ENCODE measurements at places on chromosomes 2 and 18.

DNA sequence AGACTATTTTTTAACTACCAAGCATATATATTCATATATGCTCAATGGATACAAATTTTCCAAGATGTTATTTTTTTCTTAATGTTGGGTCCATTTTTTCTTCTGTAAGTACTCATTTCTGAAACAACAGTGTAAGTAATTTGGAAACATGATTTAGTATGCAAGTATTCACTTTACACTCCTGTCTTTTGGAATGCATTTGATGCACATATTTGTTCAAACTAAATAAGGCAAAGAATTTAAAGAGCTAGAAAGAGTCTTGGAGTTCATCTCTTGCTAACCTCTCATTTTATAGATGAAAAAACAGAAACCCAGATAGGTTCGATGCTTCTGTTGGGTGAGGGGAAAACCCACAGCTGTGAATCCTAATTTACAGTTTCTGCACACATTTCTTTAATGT is 439.5 kb upstream of the RAB12 start:
- DNase-seq = no peak

- DNase-seq = no peak
Measured at GRCh38 chr2:4937550-4937949, 754.6 kb upstream of the SOX11 start.

DNA sequence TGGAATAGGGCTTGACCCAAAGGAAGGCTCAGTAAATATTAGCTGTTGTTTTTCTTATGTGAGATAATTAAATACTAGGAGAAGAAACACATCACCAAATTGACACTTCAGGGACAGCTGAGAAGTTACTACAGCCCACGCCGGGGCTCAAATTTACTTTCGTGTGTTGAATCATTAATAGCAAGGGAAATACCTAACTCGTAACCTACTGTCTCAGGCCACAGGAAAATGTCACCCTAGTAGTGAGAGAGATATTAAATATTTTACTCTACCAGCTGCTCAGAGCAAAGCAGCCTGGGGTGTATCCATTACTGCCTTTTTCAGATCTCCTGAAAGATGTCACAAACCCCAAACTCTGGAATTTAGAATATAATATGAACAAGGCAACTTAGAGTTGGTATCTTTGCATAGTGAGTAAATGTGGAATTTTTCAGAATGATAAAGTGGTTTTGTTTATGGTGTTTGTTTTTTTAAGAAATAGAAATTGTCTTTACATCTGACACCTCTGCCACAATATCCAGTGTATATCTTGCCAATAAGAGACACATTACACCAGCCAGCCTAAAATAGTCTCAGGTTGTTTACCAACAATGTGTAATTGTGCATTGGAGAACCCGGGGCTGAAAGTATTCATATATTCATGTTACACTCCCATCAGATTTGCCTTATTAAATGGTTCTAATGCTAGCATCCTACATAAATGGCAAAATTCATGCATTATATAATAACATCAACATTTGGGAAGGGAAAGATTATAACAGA is 48.4 kb downstream of the ATP8B1 start:
- peak; percentile 33 for DNase-seq

GRCh38 chr18:75213611-75214331 is 3.2 kb downstream of the TSHZ1 start:
- no peak for DNase-seq

DNA sequence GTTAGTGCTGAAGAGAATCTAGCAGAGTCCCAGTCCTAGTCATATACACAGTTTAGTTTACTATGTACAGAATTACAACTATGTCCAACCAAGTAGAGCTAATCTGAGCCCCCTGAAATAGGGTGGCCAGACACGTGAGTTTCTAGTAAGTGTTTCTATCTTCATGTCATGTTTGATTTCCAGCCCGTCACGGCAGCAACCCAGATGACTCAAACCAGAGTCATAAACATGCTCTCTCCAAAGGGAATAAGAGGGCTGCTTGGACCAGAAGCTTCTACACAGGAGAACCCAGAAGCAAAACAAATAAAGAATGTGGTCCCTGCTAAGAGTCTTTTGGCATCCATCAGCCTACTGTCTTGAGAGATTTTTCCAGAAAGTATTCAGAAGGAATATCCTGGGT is 64.9 kb upstream of the WIPF1 start:
- DNase-seq = no peak

GRCh38 chr18:28999726-29000125 is 822.8 kb upstream of the CDH2 start:
- no peak for DNase-seq

DNA sequence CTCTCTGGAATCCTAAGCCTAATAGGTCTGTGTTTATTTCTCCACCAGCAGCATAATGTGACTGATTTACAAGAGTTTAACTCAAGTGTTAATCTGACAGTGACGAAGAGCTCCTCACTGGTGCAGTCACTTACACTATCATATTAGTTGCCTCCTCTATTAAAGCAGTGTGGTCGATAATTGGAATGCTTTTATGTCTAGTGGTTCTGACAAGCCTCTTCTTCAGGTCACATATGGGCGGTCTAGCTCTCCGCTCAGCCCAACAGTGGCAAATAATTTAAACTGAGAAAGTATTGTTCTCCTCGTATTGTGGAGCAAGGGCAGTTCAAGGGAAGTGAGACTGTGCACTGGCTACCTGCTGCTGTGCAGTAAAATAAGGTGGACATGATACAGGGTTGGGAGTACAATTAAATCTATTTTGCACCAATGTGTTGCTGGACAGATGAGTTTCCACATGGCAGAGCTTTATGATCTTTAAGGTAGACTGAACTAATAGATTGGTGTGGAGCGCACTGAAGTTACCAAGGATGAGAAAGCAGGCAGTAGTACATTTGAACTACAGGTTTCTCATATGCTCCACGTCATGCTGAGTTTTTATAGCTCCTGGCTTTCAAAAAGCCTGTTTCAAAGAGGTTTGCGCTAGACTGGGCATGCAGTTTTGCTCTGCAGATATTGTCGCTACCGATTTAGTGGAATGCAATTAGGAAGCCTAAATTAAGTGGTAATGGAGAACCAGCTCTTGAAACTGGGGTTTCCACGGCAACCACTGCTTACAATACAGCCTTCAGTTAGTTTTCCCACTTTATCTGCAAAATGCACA is 151.7 kb upstream of the POU3F3 start:
- DNase-seq = no peak

- no peak for DNase-seq
Measured at GRCh38 chr18:61797696-61798590, 94.9 kb downstream of the RNF152 start.

- no peak for DNase-seq
Measured at GRCh38 chr2:88098558-88098900, 29.3 kb downstream of the FABP1 start.

DNA sequence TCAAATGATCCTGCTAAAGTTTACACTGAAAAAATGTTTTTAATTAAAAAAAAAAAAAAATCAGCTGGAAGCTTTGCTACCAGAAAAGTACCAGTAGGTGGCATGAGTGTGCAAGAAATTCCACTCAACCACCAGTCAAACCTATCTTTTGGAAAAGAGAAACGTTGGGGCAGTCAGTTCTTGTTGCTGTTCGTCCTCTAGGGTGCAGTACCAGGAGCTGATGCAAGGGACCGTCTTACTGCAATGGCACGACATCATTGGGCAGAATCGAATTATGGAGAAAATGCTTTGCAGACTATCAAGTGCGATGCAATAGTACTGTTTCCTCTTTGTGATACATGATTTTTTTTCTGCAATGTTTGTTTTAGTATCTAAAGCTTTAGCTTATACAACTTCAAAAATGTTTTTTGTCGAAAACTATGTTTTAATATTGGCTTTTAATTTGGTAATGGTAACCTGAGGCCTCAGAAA is 18.3 kb downstream of the YPEL5 start:
- peak; percentile 77 for DNase-seq

- peak; percentile 50 for DNase-seq
Measured at GRCh38 chr2:10810202-10811161, 2.1 kb downstream of the PDIA6 start.

GRCh38 chr2:75497256-75497655 is 63.5 kb downstream of the EVA1A start:
- no peak for DNase-seq

GRCh38 chr2:226124548-226125011 is 675.0 kb downstream of the IRS1 start:
- DNase-seq = no peak

DNA sequence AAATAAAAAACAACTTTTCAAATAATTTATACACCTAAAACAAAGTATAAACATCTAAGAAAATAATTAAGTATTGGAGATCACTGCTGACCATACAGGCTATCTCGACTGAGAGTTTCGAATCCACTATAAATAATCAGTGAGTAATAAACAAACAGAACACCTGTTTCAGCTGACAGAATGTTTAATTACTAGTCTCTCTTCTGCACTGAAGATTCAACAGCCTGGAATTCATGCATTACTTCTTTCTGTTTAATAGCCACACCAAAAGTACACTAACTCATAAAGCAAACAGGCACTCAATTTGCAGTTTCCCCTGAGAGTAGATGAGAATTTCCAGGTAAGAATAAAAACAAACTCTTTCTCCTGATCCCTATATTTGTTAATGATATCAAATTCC is 138.5 kb downstream of the RBMS1 start:
- no peak for DNase-seq

- DNase-seq = peak; percentile 12
Measured at GRCh38 chr2:13524492-13524891, 807.8 kb downstream of the TRIB2 start.

GRCh38 chr18:33583901-33584300 is 5.9 kb downstream of the ASXL3 start:
- no peak for DNase-seq

Measured in GM13976 (cell line).